Left renal cortex interstitium (tissue), 4 donors: ENCODE measurements at places on chromosomes 7 and 10.

GRCh38 chr10:113390896-113391295 lies 162.0 kb upstream of the HABP2 start:
- no peak for DNase-seq

DNA sequence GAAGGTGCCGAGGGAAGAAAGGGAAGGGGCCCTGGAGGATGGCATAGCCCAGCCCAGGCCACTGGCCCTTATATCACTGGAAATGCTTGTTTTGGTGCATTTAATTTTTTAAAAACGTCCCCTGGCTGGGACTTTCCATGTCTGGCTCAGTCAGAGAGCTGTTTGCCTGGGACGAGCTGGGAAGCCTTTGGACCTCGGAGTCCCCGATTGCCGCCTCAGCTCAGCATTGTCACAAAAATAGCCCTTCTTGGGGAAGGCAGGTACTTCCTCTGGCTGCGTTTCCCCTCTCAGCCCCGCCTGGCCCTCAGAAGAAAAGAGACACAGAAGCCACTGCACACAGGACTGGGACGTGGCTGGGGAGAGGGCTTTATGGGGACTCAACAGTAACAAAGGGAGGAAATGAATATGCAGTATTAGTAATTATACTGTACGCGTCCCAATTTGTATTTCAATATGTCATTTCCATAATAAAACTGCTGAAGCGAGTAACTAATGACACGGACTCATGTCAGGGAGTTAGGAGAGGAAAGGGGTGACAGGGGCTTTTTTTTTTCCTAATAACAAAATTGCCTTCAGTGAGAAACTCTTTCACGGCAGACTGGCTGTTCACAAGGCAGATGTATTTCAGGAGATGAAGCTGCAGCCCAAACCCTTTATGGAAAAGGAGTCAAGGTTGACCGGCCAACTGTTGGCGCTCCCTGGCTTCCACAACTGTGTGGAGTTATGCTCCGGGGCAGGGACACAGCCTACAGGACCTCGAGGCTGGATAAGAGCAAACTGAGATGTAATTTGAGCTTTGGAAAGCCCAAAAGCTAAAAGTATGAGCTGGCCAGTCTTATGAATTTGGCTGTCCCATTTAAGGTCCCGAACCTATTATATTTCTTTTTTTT lies 31.0 kb upstream of the MXI1 start:
- no peak for DNase-seq

DNA sequence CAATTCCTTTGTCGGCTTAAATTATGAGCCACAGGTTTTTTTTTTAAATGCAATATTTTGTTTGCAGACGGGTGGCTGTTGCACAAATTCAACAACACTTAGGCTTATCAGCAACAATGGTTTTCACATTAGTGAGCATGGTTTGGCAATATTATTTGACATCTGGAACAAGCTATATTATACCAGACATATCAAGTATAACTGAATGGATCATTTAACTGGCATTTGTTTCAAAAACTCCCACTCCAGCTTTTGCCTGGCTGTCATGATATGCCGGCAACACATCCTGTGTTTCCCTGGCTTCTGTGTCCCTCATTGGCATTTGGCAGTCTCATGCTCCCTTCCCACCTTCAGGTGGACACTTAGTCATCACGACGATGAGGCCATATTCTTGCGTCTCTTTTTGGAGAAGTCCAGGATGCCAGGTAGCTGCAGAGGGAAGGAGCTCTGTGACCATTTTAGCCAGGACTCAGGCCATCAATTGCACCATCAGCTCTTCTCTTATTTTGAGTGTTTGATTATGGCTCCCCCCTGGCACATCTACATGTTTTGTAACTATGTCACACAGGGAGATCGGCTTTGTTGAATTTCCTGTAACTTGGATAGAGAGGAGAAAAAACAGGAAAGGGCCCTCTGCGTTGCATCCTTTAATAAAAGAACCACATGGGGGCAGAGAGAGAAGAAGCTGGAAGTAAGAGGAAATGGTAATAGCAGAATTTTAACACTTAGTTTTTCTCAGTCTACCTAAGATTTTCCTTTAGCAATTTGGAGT lies 413.9 kb downstream of the LRMDA start:
- no peak for DNase-seq

- no peak for DNase-seq
Observed at GRCh38 chr7:77667459-77668086, 28.7 kb upstream of the RSBN1L start.

DNA sequence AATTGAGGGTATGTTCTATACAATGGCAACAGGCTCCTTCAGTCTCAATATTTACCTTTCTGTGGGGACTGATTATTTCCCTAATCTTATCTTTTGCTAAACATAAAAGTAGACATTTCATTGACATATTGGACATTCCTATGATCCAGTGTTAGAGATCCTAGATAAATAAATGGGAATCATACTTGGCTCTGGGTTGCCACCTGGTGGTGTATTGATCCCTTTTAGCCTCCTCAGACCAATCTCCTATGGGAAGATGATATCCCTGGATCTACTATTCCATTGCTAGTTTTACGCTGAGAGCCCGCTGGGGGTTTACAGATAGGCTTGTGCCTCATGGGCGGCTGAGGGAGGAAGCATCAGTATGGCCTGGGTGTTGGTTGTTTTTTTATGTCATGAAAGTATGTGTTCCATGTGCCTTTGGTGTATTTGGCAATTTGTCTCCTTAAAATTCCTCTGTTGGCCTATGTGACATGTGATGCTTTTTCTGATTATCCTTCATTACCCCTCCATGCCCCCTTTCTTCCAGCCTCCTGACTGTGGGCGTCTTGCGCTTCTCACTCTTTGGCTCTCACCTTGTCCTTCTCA lies 18.8 kb downstream of the CELF2 start:
- DNase-seq = no peak
